ENCODE measurements at places on chromosomes 1 and 21.

DNA sequence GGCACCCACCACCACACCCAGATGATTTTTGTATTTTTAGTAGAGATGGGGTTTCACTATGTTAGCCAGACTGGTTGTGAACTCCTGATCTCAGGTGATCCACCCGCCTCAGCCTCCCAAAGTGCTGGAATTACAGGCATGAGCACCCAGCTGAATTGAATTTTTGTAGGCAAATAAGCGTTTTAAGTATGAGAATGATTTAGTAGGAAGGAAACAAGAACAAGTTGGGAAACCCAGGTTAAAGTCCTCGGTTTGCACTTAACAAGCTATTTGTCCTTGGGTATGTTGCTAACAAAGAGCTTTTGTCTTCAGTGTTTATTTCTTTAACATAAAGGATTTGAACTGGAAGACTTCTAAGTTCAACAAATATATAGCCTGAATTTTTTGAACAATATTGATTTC lies 23.9 kb downstream of the BTF3L4 start:
- DNase-seq, result no peak

DNA sequence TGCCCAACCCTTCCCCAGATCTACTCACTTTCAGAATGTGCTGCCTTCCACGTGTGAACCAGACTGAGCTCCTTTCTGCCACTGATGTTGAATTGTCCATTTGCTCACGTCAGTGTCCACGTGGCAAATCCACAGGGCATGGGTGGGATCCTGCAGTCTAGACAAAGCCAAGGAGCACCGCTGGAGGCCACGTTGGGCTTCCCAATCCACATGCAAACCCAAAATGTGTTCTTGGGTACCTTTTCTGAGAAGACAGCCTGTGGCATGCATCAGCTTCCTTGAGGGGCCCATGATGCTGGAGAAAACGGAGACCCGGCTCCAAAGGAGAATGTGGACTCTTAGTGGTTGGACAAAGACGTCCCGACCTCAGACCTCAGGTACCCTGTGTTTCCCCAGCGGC lies 87.6 kb downstream of the PDE9A start:
- DNase-seq, result no peak

DNA sequence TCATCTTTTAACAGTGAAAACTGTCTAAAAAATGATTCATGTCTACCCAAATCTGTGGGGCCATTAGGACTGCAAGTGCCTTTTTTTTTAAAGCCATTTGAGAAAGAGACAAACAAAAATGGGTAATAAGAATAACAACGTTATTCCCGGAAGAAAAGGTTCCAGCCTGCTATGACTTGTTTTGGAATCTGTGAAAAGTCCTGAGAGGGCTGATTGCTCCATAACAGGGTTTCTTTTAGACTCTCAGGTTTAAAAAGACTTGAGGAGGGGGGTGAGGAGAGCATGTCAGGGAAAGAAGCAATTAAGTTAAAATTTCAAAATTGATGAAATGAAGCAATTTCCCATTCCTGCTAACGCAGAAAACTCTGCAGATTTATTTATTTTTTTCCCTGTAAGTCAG lies 56.4 kb downstream of the CACHD1 start:
- DNase-seq, result no peak

- DNase-seq, result peak; percentile 61
Observed at GRCh38 chr1:55965981-55966461, 613.3 kb downstream of the PLPP3 start.

- DNase-seq, result no peak
Observed at GRCh38 chr1:109497449-109498160, 3.7 kb downstream of the CYB561D1 start.

GRCh38 chr1:229636042-229636441 lies 10.0 kb downstream of the URB2 start:
- no peak for DNase-seq

- DNase-seq, result no peak
Observed at GRCh38 chr21:46214478-46215340, 13.9 kb downstream of the LSS start.

DNA sequence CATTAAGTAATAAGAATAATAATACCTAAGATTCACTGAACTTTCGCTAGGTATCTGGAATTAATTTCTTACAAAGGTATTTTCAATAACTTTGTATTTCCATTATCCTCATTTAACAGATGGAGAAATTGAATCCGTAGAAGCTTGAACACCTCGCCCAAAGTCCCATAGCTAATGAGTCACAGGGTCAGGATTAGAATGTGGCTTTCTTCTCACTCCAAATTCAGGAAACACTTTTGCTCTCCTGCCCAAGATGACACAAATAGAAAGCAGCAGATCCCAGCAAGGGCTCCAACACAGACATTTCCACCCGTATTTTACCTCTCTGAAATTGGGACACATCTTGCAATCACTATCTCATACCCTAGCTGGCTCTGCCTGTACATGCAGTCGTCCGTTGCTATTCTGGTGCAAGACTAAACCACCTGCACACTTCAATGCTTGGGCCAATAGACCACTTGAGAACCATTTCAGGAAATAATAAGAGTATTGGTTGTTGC lies 125.9 kb upstream of the GREM2 start:
- no peak for DNase-seq

DNA sequence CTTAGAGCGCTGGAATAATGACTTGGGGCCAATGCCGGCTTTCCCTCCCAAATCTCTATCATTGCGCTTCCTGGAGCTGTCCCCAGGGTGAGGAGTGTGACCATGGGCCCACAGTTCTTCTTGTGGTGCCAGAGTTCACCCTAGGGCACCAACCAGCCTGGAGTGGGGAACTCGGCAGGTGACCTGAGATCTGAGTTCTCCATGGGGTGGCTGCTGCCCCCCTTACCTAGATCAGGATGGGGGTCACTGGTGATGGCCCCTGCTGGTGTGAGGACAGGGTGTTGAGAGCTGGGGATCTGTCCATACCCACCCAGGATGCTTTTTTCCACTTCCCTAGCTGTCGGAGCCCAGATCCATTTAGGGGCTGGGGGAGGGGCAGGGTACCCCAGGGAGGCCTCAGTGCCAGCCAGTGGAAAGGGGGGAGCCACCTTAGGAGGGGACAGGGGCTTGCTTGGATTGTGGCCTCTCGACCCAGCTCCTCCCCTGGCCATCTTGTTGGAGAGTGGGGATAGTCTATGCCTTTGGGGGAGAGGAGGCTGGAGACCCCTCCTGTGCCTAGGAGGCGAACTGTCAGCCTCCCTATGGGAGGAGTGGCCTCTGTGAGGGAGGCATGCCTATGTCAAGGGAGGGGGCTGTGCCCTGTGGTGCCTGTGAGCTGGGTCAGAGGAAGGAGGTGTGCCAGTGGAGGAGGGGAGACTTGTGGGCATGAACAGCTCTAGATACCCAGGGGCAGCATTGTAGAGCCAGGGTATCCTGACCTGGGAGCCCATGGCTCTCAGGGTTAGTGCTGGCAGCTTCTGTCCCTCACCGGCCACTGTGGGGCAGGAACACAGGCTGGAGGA lies 1.7 kb downstream of the FOXO6 start:
- DNase-seq, result no peak

DNA sequence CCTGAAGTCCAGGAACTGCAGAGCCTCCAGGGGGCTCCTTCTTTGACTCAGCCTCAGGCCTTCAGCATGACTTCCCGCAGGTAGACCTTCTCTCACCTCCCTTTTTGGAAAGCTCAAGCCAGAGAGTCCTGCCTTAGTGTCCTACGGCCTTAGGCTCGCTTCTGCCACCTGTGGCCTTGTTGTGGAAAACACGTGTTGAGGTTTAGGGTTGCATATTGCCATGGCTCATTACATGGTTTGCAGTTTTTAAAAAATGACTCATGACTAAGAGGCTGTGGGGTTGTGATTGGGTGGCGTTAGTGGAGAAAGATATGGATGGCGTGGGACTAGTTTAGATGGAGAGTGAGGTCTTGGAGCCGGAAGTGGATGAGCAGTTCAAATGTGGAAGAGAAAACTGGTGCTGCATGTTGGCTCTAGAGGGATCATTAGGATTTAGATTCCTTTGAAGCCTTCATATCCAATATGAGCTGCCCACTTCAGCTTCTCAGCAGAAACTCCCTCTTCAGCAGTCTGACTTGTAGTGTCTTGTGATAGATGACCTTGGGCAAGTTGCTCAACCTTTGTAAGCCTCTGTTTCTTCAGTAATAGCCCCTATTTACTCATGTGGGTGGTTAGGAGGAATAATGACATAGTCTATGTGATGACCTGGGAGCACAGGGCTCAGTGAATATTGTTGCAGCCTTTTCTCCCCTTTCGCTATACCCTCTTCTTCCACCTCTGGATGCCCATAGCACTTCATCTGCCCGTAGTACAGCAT lies 6.5 kb upstream of the FGGY start:
- no peak for DNase-seq

- no peak for DNase-seq
Observed at GRCh38 chr1:183859119-183859518, 54.2 kb downstream of the RGL1 start.

DNA sequence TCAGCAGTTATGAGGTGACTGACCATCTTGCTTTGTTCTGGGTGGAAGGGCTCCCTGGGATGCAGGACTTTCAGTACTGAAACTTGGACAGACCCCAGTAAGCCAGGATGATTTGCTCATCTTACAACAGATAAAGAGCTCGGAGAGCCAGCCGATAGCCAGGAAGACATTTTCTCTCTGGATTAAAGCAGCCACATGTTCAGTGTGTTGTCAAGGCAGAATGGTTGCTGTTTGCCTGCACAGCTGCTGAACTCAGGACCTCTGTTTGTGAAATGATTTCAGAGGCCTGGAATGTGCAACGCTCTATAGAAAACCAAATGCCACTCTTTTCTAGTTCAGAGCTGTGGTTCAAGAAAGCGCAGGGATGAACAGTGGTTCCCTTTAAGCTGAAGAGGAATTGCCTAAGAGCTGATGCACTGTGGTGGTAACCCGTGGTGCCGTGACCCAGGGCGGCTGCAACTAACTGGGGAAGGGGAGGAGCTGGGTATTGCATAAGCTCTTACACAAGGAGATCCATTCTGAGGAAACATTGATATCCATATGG lies 40.7 kb downstream of the CASQ2 start:
- peak; percentile 75 for DNase-seq

DNA sequence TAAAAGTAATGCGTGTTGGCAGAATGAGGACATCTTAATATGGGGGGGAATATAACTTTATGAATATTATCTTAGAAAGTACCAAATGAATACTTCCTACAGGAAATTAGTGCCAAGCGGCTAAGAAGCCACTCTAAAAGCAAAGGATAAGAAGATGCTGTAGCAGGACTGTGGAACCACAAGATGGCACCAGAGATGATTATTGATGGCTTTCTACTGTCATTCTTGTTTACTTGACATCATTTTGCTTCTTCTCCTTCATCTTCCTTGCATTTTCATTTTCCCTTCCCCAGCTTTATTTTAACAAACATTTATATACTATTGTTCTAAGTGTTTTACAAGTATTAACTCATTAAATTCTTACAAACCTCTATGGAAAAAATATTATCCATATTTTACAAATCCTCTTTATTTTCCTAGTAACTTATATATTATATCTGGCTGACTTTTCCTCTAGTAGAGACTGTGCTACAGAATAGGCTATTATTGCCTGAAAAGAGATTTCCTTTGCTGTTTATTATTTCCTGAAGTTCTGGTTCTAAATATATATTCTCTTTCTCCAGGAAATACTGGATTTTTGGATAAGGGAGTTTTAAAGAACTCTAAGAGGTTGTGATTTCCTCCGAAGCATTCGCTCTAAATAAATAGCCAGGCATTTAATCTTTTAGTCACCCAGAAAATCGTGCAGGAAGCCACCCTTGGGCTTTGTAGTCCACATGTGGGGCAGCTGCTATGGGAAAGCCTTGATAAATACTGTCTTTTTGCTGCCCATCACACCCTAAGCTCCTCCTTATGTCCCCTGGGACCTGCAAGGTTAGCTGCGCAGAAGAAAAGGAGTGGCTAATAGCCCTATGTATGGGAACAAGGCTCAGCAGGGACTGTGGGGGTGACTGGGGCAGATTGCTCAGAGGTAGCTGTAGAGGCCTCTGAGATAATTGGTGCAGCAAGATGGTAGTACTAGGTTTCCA lies 69.8 kb downstream of the TPR start:
- DNase-seq, result no peak

DNA sequence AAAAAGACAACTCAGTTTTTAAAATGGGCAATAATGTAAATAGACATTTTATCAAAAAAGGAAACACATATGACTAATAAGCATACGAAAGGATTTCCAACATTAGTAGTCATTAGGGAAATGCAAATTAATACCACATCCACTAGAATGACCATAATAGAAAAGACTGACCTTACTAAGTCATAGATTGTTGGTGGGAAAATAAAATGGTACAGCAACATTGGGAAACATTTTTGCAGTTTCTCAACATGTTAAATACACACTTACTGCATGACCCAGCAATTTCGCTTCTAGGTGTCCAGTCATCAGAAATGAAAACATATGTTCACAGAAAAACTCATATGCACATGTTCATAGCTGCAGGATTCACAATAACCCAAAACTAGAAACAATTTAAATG lies 29.9 kb upstream of the SLC44A3 start:
- DNase-seq, result no peak

GRCh38 chr1:207978441-207978840 lies 67.5 kb upstream of the CD34 start:
- no peak for DNase-seq

DNA sequence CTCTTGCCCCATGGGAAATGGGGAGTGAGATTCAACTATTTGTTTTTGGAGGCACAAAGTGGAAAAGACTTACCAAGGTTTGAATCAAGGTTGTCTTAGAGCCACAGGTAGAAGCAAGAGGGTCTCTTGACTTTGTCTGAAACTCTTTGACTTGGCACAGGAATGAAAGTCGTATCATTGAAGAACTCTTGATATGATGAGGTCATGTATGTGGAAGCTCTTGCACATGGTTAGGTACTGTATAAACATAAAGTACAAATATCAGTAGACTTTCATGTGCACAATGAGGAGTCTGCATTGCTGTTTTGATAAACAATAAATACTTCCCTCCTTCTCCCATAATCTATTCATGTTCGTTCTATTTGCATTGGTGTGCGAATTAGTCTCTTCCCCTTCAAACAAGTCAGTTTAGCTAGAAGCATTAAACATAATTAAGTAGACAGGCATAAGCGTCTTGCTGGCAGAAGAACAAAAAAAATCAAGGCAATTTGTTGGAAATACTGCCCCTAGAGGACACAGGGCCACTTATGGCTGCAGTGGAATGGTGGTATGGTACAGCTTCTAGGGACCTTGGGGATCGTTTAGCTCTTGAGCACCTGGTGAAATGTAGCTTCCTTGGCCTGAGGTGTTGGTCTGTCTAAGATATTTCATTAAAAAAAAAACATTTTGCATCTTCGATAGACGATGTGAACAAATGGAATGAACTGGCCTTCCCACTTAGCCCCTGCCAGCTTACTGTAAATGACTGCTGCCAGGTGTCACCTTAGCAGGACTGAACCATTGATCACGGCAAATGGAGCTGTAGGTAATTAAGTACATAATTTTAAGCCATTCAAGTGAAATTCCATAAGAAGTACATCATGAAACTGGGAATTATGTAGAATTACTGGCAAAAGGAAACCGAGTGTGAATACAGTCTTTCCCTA lies 218.0 kb upstream of the GALNT2 start:
- no peak for DNase-seq

- DNase-seq, result no peak
Observed at GRCh38 chr1:7526196-7526866, 244.8 kb upstream of the VAMP3 start.

- no peak for DNase-seq
Observed at GRCh38 chr1:59146056-59146455, 150.8 kb upstream of the FGGY start.

GRCh38 chr1:71950579-71950978 lies 331.8 kb downstream of the NEGR1 start:
- DNase-seq, result no peak

Data from kidney epithelial cell (primary cell).